ENCODE measurements at places on chromosomes 13 and 19.

- DNase-seq, result no peak
Measured at GRCh38 chr13:79456051-79456450, 24.9 kb upstream of the NDFIP2 start.

GRCh38 chr13:98176777-98177608, at the start of gene RNF113B:
Gene RNF113B, minus strand, starts transcription at chr13:98177269. Its CDS starts 33 bp downstream, at chr13:98177236.
- DNase-seq, result no peak

DNA sequence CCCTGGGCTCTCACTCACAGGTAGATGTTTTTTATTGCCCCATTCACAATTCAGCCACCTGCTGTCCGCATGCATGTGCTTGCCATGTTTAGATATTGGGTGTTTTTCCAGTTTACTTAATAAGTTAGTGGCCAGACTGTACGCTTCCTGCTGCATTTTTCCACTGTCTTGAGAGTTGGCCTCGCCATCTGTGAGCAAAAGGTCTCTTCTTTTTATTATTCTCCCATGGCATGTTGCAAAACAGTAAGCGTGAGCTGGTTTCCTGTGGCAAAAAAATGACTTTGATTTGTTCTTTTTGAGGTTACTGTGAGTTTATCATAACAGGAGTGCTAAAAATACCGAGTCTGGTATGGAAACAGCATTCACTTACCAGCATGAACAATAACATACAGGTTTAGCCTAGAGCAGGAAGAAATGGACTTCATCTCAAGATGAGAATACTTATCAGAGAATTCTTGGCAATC, 46.0 kb downstream of the SAE1 start:
- peak; percentile 86 for DNase-seq

GRCh38 chr19:56966225-56966696, 125.7 kb upstream of the PEG3 start:
- DNase-seq, result no peak

- peak; percentile 73 for DNase-seq
Measured at GRCh38 chr13:80338781-80339562, 2.0 kb downstream of the SPRY2 start.

DNA sequence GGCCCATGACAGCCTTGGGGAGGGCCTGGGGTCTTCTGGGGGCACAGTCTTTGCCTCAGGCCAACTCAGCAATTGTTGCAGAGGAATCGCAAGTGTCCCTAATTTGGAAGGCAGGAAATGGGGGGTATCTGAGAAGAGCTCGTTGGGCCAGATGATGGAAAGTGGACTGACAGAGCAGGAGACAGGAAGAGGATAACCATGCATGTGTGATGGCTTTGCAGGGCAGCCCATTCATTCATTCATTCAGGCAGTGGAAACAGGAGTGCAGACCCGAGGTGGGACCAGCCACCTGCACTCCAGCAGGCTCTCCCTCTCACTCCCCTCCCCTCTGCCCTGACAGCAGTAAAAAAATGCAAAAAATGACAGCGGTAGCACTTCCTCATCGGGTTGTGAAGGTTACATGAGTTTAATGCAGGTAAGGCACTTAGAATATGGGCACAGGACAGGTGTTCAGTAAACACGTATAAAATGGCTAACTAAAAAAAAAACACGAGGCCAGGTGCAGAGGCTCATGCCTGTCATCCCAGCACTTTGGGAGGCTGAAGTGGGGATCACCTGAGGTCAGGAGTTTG, 5.0 kb upstream of the TMEM147 start:
- DNase-seq, result no peak

- DNase-seq, result no peak
Measured at GRCh38 chr13:71378961-71379905, 487.8 kb downstream of the DACH1 start.

DNA sequence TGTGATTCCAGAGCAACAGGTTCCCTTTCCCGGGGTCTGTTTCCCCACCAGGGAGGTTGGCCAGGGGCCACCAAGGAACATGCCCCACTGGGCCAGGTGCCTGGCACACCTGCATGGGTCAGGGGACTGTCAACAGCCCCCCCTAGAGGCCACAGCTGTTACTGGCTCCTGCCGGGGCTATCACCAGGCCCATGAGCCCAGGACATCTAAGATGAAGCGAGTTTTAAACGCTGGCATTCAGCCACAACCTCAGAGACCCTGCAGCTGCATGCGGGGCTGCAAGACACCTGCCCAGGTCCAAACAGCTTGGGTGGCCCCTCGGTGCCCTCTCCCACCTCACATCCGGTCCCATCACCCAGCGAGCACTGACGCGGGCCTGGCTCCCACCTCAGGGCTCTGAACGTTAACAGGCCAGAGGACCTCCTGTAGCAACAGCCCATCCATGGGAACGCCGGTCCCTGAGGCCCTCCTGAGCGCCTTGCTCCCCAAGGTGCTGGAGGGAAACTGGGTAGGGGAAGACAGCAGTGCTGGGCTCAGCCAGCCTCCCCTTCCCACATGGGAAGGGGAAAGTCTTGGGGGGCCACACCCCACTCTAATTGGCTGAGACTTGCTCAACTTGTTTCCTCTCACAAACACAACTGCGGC, 12.0 kb downstream of the KHSRP start:
- no peak for DNase-seq

DNA sequence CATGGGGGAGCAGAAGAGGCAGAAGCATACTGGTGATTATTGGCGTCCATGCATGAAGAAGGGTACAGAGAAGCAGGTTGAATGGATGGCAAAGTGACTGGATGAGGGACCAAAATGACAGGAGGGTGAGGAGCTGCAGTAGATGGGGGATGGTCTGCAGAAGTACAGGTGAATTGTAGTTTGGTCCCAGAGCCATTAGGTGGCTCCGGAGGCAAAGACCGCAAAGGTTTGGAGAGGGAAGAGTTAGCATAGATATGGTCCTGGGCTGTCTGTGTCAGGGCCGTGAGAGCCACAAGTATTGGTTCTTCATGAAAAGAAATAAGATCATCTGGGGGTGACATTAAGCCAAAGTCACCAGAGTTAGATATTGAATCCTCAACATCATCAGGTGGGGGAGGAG, 59.0 kb upstream of the ZNF726 start:
- DNase-seq, result no peak

DNA sequence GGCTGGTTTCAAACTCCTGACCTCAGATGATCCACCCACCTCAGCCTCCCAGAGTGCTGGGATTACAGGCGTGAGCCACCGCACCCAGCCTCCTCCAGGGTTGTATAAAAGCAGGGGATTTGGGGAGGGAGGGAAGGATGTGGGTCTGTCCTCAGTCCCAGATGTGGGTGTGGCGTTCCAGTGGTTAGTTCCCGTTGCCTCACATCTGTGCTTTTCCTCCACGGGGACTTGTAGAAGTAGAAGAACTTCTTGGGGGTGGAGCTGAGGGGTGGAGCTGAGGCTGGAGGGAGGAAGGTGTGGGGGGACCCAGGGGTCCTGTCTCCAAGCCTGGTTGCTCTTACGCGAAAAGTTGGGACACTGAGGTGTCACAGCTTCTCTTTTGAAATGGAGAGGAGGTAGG, 514 bp upstream of the MCEMP1 start:
- DNase-seq, result no peak

DNA sequence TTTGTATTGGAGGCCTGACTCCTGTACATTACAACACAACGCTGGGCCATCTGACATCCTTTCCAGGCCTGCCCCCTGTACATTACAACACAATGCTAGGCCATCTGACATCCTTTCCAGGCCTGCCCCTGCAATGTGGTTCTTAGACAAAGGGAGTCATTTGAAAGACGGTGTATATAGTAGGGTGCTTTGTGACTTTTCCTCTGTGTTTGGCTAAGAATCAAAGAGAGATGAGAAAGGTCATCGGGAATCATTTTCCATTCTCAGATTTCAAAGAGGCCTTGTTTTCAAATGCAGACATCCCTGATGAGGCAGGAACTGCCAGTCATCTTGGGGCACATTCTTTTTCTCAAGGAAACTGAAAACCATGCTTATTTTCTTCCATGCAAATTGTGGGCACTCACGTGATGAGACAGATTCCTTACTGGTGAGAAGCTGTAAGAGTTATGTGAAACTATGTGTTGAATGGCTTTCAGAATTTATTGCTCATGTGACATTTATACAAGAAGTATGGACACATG, 551.6 kb downstream of the MYO16 start:
- peak; percentile 96 for DNase-seq

GRCh38 chr13:44934724-44935123, 54.5 kb downstream of the NUFIP1 start:
- peak; percentile 66 for DNase-seq

DNA sequence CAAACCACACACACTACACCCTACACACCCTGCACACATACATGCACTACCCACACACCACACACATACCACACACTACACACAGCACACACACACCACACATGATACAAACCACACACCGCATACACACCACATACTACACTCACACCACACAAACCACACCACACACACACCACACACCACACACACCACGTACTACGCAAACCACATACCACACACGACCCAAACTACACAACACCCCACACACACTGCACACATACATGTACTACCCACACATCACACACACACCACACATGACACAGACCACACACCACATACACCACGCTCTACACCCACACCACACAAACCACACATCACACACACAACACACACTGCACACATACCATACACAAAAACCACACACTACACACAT, 6.6 kb downstream of the MAG start:
- DNase-seq, result no peak

DNA sequence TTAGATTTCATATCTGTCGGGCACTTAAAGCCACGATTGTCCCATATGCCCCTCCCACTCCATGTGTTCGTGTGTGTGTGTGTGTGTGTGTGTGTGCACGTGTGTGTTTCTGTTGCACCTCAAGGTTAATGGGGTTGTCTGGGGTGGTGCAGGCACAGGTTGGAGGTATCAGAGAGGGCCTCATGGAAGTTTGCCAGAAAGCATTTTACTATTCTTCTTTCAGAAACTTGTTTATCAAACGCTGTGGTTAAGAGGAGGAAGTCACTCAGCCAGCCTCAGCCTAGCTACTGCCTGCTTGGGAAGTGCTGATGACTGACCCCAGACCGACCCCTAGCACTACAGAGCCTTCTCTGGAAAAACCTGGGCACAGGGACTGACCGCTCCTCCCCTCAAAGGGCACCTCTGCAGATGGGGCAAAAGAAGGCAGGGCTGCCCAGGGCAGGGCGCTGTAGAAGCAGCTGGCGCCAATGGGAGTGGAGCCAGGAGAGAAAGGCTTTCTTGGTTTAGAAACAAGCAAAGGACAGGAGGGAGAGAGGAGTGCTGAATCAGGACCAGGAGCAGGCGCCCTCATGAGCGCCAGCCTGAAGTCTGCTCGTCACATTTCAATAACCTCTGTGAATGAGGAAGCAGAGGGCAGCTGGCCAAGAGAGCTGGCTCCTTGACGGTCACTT, 3.9 kb downstream of the SIAH3 start:
- DNase-seq, result no peak

- no peak for DNase-seq
Measured at GRCh38 chr19:38006361-38007045, 99.5 kb downstream of the SIPA1L3 start.

GRCh38 chr19:9935506-9936325, 599 bp downstream of the OLFM2 start:
- no peak for DNase-seq

GRCh38 chr19:41993612-41994483, at the start of gene ATP1A3:
Gene ATP1A3, minus strand, starts transcription at chr19:41994230. Its CDS starts 154 bp downstream, at chr19:41994076.
- peak; percentile 27 for DNase-seq

- no peak for DNase-seq
Measured at GRCh38 chr19:55435020-55435419, 8.1 kb downstream of the SHISA7 start.

- peak; percentile 78 for DNase-seq
Measured at GRCh38 chr13:92843549-92843948, 383.1 kb upstream of the GPC6 start.

DNA sequence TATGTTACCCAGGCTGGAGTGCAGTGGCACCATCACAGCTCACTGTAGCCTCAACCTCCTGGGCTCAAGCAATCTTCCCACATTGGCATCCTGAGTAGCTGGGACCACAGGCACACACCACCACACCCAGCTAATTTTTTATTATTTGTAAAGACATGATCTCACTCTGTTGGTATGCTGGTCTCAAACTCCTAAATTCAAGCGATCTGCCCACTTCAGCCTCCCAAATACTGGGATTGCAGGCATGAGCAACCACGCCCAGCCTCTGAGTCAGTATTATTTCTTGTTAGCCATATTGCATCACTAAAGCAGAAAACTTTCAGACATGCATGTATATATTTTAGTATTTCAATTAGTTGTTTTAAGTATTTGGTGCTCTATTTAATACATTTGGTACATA, 376.4 kb downstream of the GPC6 start:
- peak; percentile 89 for DNase-seq

GRCh38 chr19:13956365-13956744, 4.0 kb downstream of the DCAF15 start:
- DNase-seq, result no peak

DNA sequence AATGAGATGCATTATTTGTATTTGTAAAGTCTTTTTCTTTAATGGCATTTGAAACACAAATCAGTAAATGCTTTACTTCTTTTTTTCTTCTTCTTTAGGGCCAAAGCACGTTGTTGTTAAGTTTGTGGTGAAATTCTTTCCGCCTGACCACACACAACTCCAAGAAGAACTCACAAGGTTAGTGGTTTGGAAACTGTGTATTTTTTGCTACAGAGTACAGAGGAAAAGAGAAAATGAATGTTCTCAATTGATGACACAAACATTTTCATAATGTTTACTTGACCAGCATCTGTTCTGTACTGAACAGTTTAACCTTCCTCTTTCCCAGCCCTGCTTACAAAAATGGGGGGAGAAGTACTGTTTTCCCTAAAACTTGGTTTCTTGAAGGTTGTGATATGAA, 190.9 kb upstream of the RNF113B start:
- peak; percentile 47 for DNase-seq

DNA sequence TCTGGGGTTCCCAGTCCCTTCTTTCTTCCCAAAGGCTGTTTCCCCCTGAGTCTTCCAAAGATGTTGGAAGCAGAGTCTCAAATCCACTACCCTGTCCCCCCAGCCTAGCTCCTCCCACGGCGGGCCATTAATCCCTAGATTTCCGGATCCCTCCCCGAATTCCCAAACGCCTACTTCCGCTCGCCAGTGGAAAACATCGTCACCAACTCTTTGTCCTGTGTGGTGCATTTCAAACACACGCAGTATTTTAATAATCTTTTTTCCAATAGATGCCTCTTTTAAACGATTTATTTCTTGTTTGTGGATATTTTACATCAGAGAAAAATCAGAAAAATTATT, 610 bp downstream of the ZNF791 start:
- DNase-seq, result peak; percentile 71

- DNase-seq, result no peak
Measured at GRCh38 chr13:28725046-28725610, 6.4 kb upstream of the SLC46A3 start.

- no peak for DNase-seq
Measured at GRCh38 chr19:10898633-10899032, 27.3 kb downstream of the CARM1 start.

- no peak for DNase-seq
Measured at GRCh38 chr13:111852725-111853518, 214.0 kb upstream of the SOX1 start.

- DNase-seq, result no peak
Measured at GRCh38 chr19:898663-899062, 5.4 kb downstream of the RNU6-9 start.

DNA sequence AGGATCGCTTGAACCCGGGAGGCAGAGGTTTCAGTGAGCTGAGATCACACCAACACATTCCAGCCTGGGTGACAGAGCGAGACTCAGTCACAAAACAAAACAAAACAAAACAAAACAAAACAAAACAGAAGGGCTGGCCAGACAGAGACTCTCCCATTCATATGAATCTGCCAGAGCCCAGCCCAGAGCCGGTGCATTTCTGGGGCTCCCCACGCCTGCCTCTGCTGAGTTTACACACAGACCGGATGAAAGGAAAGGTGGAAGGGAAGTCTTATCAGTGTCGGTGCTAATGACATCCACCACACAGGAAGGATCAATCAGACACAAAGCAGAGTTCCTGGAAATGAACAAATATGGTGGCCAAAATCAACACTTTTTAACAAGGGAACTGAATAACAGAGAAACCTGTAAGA, 6.8 kb downstream of the TRAPPC6A start:
- DNase-seq, result no peak

Measured in fibroblast of skin of right quadriceps (primary cell).